Posterior vena cava (tissue), 2 donors: ENCODE measurements at places on chromosomes 7 and 10. TPM values are rescaled to one million over a fixed set of nuclear protein-coding genes. Genes with fewer than 3 reads are reported as not detected.

DNA sequence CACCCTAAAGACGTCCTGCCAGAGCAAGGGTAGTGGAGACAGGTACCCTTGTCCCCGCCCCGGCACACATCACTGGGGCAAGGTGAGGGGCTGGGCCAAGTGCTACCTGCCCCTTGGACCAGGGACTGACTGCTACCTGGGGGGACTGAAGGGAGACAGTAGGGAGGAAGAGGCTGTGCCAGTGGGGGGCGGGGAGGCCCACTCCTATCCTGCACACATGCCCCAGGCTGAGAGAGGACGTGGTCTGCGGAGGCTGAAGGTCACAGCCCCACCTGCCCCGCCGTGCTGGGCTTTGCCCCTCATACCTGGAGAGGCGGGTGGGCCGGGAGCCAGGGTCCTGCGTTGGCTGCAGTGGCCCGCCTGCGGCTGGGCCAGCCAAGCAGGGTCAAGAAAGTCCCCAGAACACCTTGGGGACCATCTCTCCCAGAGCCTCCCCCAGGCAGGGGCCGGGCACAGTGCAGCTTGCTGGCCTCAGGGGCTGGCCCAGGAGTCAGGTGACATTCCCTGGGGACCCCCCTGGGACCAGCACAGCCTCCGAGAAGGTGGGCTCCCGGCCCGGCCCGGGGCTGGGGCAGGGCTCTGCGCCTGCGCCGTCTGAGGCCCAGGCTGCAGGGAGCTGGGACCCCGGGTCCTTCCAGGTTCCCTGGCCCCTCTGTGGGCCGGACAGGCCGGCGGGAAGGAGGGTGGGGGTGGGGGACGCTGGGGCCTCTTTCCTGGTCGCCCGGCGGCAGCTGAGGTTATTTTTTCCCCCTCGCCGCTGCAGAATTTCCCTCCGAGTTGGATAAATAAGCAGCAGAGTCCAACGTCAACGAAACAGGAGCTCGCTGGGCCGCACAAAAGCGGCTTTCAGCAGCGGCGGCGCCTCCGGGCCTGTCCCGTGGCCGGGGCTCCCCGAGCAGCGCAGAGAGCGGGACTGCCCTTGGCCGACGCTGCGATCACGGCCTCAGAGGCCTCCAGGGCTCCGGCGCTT lies 9.8 kb upstream of the FZD9 start:
- DNase-seq, result no peak

DNA sequence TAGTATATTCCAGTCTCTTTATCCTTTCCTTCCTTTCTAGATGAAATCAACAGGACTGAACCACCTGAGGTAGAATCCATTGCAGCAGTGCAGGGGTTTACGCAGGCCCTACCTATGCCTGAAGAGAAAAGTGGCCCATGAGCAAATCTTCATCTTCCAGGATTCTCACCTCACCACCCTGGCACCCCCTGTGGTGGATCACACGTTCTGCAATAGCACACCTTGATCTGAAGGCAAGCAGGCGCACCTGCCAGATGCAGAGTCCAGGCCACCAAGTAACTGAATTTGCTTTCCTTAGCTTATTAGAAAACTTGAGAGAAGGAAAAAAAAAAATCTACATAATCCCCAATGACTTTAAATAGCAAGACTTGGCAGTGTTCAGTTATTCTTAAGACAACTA lies 121.4 kb downstream of the PIP4K2A start:
- no peak for DNase-seq

Gene PDZD7
- 0.48 TPM for total RNA-seq

Gene FRMPD2
- not detected for total RNA-seq

Gene SKIDA1
- 0.33 TPM for total RNA-seq

Gene BEND7
- 21.7 TPM for total RNA-seq
